ENCODE measurements at places on chromosomes 4 and X.

- DNase-seq = no peak
These were observed 23.6 kb upstream of the SMPX start for GRCh38 chrX:21781525-21781924.

GRCh38 chrX:106510713-106511403, 100.9 kb upstream of the RADX start:
- no peak for DNase-seq

DNA sequence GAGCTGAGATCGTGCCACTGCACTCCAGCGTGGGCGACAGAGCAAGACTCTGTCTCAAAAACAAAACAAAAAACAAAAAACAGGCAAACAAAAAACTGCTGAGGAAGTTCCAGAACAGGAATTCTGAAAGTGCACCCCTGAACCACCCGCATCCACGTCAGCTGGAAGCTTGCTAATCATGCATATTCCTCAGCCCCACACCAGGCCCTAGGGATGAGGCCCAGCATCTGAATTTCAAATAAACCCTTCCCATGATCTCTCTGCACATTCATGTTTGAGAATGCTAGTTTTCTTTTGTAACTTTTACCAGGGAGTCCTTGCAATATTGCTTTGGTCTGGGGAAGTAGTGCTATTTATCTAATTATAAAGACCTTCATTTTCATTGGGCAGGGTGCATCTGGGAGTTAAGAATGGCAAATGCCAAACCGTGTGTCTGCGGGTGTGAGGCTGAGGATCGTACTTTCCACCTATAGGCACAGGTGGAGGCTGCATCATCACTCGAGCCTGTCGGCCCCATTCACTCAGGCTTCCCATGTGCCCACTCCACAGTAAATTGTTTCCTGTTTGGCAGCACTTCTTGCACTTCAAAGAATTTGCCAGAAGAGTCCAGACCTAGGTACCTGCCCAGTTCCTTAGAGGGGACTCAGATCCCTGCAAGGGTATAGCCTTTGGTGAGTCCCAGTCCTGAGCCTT, 23.6 kb downstream of the CCKAR start:
- DNase-seq = no peak

GRCh38 chr4:127782275-127783025, at the start of gene HSPA4L:
Gene HSPA4L, plus strand, starts transcription at chr4:127782322. Its CDS starts 229 bp downstream, at chr4:127782551.
- no peak for DNase-seq

DNA sequence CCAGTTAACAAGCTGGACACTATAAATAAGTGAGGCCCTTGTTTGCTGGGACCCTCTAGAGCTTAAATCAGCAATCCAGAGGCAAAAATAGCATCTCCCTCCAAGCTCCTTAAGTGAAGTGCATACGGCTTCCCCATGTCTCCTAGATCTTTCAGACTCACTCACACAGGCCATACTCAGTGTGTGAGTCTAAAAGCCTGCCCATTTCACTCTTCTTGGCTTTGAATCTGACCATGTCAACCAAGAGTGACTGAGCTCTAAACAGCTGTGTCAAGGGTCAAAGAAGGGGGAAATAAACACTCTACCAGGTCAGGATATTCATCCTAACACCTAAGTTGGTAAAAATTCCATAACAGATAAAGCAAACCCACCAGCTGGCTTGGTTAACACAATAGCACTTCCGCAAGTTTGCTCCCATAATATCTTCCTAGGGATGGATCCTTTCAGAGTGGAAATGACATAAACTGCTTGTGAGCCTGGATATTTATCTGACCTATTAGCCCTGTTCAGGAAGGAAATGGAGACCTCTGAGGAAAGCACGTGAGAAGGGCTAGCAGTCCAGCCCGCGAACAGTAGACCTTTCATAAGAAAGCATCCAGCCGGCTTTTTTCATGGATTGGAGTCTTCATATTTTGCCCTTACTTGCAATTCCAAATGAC, 65.6 kb downstream of the MID1 start:
- no peak for DNase-seq

GRCh38 chr4:117137145-117137544, 51.8 kb upstream of the TRAM1L1 start:
- no peak for DNase-seq

- DNase-seq = no peak
These were observed 146.5 kb upstream of the PCDH18 start for GRCh38 chr4:137678796-137679195.

- no peak for DNase-seq
These were observed 24.8 kb downstream of the KLF3 start for GRCh38 chr4:38688676-38689355.

DNA sequence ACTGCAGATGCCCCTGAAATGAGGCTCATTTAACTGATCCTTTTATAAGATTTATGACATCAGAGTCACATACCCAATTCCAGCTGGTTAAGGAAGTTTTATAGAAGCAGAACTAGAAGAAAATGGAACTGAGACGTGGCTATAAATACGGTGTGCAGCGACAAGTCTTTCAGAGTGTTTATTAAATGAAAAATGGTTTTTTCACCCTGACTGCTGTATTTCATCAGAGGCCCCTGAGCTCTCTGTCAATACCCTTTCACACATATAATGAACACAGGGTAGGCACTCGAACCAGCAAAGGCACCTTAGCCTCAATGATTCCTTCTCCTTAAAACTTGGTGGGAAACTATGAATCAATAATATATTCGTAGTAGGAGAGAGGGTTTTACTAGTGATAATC, 380.8 kb upstream of the ANXA10 start:
- DNase-seq = no peak

DNA sequence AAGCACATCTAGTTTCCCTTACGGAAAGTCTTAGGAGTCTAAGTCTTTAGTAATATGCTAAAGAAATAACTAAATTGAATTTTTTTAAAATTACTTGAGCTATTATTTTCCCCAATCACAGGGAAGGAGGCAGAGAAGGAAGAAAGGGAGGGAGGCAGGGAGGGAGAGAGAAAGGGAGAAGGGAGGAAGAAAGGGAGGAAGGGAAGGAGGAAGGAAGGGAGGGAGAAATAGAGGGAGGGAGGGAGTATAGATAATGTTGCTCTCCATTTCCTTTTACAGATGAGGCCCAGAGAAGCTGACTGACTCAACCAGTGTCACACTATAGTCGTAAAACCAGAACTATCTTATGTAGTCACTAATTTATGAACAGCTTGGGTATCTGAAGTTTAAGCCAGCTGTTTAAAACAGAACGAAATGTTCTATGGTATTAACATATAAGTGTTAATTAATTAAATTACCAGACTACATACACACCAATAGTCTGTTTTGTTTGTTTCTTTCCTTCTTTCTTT, 14.6 kb downstream of the SH3RF1 start:
- no peak for DNase-seq

- DNase-seq = no peak
These were observed 270.4 kb downstream of the LDB2 start for GRCh38 chr4:16627999-16628398.

- DNase-seq = no peak
These were observed 54.5 kb downstream of the ASB9 start for GRCh38 chrX:15215366-15215765.

GRCh38 chr4:134546279-134546678, 344.7 kb upstream of the PABPC4L start:
- no peak for DNase-seq

- DNase-seq = no peak
These were observed 51.2 kb downstream of the ENPEP start for GRCh38 chr4:110527156-110527555.

DNA sequence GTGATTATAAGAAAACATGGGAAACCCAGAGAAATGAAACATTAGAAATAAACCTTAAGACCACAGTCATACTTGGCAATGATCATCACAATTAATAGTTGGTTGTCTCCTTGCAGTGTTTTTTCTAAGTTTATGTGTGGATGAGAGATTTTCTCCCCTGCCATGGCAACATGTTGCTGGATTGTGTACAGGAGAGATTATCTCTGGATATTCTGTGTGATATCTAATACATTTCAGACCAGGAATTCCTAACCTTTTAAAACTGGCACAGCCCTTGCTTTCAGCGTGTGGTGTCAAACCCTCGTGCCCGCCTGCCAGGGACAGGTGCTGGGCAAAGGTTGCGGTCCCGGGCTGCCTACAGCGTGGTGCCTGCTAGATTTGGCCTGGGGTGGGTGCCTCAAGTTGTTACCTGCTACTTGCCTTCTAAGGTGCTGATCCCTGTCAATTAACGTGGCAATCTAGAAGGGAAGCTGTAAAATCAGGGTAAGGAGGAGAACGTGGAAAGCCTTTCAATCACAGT, 100.5 kb downstream of the TMEM131L start:
- DNase-seq = no peak

DNA sequence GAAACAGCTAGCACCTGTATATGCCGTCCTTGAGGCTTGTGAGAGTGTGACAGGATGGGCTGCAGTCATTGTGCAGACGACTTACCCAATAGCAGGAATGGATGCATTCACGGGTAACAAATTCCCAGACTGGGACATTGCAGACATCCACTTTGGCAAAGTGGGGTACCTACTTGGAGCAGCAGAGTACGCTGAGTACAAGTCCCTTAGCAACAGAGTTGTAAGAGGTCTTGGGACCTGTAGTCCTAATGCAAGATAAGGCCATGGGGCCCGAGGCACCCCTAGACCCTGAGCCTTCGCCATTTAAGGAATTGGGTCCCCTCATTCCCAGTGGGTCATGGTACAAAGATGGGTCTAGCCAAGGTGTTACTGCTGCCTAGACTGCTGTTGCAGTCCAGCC, 55.4 kb upstream of the CCDC149 start:
- DNase-seq = no peak

DNA sequence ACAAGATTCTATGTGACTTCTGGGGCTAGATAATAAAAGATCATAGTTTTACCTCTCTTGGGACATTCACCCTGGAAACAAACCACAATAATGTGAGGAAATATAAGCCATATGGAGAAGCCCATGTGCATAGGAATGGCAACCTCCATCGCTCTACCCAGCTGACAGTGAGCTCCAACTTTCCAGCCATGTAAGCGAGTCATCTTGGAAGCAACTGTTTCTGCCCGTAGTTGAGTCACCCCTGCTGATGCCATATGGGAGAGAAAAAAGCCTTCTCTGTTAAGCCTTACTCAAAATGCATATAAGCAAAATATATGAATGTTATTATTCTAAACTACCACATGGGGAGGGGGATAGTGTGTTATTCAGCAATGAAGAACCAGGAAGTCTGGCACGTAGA, 31.4 kb upstream of the RELL1 start:
- no peak for DNase-seq

GRCh38 chr4:137389911-137390520, 142.3 kb downstream of the PCDH18 start:
- no peak for DNase-seq

- no peak for DNase-seq
These were observed 29.2 kb downstream of the ARSJ start for GRCh38 chr4:113950207-113950606.

GRCh38 chr4:53840643-53841042, 223.8 kb downstream of the CHIC2 start:
- no peak for DNase-seq

DNA sequence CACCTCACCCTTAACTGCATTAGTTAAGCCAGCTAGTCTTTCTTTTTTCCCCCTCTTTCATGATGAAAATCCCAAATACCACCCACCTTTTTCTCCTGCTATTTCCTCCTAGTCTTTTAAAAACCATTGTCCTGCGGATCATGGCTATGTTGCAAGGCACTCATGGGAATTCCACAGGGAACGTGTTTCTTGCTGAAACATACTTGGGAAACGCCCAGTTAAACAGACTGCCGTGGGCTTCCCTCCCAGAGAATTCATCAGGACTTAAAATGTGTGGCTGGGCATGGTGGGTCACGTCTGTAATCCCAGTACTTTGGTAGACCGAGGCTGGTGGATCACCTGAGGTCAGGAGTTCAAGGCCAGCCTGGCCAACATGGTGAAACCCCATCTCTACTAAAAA, 32.2 kb downstream of the XG start:
- no peak for DNase-seq

- no peak for DNase-seq
These were observed 23.1 kb downstream of the ATP11C start for GRCh38 chrX:139909712-139910111.

DNA sequence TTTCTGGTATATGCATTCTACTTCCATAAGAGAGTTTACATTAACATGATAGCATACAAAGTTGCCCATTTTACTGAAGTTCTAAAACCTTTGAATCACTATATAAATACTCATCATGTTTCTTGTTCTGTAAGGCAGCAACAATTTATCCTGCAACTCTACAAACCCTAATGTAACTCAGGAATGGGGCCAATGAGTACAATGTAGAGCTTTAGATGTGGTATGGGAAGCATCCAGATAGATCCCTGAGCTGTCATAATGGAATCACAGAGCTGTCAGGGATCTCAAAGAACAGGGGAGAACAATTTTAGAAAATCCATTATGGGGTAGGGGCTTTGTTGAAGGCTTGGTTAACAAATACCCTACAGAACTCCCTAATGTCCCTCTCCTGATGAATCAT, 88.5 kb downstream of the DCUN1D4 start:
- no peak for DNase-seq

GRCh38 chrX:45972636-45973035, 572.6 kb downstream of the ZNF674 start:
- DNase-seq = no peak

DNA sequence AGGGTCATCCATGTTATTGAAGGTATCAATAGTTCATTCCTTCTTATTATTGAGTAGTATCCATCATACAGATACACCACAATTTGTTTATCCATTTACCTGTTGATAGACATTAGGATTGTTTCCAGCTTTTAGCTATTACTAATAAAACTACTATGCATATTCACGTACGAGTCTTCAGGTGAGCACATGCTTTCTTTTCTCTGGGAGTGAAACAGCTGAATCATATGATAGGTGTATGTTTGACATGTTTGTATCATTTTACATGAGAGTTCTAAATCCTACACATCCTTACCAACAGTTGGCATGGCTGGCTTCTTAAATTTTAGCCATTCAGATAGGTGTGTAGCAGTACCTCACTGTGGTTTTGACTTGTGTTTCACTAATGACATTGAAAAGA, 556.6 kb upstream of the DIPK2B start:
- DNase-seq = no peak

DNA sequence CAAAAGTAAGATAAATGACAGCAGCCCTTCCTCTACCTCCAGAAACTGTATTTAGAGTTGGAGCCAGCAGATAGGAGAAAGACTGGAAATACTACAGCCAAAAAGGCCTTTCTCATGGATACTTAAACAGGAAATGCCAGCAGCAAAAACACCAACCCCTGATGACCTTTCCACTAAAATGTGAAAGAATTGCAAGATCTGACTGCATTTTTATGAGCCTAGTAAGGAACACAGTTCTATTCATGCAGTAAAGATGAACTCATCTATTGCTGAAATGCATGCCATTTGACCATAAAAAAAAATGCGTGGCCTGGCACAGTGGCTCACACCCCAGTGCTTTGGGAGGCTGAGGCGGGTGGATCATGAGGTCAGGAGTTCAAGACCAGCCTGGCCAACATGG, 19.9 kb downstream of the ABCG2 start:
- DNase-seq = no peak

- DNase-seq = no peak
These were observed 46.6 kb downstream of the SMPX start for GRCh38 chrX:21711129-21711847.

- no peak for DNase-seq
These were observed 579.2 kb downstream of the BCOR start for GRCh38 chrX:39518476-39519029.
